ENCODE measurements at places on chromosomes 16 and 17.

GRCh38 chr16:50441486-50442157, 72.8 kb upstream of the BRD7 start:
- no peak for DNase-seq

DNA sequence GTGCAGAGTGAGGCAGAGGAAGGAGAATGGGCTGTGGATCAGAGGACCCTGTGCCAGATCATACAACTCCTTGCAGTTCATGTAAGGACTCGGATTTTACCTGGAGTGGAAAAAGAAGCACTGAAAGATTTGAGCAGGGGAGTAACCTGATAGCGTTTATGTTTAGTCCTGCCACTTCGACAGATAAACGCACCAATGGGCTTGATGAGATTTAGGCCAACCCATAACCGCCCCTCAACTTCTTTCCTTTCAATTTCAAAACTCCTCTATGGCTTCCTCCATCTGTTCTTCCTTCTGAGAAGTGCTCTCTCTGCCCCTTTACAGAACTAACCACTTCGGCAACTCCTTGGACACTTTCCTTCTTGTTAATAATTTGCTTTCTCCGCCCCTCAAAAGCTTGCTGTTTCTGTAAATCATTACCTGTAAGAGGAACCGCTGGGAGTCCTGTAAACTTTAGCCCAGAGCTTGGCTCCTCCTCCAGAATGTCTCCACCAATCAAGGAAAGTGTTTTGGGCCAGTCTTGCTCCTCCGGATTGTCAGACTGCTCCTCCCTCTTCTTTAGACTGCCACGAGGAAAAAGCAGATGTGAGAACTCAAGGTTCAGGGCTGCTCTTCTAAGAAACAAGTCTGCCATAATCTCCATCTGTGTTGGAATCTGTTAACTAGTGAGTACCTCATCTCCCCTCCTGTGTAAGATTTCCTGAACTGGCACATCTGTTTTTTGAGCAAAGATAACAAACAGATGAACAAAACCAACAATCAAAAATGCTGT, at the start of gene ACSM3:
Gene ACSM3 (plus strand): TSS at position 554 of the 772 bp plus-strand sequence. CDS start 6,021 bp downstream, outside the sequence.
- peak; percentile 51 for DNase-seq

- DNase-seq, result no peak
These were observed 4.9 kb downstream of the BCL7C start for GRCh38 chr16:30888856-30889499.

GRCh38 chr17:40290629-40291280, 3.1 kb downstream of the CDC6 start:
- no peak for DNase-seq

DNA sequence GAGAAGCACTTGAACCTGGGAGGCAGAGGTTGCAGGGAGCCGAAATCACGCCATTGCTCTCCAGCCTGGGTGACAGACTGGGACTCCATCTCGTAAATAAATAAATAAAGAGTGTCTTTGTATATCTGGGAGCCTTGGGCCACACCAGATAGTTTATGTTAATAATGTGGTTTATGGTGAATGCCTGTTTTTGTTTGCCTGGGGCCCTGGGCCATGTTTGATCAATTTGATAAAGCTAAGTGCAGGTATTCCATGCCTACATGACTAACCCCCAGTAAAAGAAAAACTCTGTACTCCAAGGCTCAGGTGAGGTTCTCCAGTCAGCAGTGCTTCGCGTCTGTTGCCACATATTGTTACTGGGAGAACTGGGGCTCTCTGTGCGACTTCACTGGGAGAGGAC, 15.1 kb downstream of the SCIMP start:
- DNase-seq, result no peak

DNA sequence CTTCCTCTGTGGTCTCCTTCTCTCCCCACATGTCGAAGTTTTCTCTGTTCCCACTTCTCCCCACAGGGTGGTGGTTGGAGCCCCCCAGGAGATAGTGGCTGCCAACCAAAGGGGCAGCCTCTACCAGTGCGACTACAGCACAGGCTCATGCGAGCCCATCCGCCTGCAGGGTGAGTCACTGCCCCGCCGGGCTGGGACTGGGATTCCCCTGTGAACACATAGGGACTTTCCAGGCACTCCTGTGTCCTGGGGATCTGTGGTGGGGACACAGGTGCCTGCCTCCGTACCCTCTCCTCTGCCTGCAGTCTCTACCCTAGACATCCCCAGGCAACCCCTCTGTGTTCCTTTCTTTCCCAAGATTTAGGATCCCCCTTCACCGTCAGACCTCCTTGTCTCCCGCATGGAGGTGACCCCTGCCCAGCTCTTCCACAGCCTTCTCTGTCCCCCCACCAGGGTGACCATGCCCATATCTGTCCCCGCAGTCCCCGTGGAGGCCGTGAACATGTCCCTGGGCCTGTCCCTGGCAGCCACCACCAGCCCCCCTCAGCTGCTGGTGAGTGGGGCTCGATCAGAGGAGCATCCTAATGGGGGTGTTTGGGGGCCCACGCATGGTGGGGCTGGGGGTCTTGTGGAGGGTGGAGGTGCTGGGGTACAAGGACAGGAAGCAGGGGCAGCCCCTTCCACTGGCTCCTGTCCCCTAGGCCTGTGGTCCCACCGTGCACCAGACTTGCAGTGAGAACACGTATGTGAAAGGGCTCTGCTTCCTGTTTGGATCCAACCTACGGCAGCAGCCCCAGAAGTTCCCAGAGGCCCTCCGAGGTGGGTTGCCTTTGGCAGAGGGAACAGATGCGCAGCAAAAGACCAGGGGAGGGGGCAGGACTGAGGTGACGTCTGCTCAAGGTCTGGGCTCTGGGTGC, 5.8 kb downstream of the ITGAM start:
- peak; percentile 70 for DNase-seq

- no peak for DNase-seq
These were observed 61.1 kb downstream of the HS3ST3B1 start for GRCh38 chr17:14361945-14362508.

DNA sequence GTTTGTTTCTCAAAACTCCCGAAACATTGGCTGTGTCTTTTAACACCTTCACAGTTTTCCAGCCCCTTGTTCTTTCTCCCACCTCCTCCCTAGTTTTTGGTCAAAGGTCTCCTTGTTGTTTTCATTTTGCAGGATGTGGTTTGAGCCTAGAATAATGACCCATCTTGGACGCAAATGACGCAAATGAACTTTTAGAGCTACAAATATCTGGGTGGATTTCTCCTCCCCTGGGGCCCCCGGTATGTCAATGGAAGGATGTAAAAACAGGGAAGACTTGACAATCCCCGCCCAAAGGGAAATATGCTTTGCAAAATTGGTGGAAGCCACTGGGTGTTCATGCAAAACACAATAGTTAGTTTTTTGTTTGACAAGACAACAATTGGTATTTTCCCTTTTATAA, 236.0 kb upstream of the IRX3 start:
- no peak for DNase-seq

DNA sequence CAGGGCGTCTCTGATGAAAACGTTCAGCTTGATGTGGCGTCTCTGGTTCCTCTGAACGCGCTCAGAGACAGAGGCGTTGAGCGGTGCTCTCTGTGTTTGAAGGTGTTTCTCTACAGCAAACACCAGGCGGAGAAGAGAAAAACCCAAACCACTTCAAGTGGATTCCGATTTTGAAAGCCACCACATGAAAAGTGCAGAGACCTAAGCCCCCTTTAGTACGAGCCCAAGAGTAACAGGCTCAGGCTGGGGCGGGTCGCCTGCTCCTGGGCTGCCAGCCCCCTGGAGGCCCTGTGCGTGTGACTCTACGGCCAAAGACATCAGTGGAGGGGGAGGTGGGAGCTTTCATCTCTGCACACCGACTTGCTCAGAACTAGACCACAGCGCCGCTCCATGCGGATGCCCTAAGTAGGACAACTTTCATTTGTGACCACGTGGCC, 328.4 kb downstream of the MAF start:
- DNase-seq, result no peak

- DNase-seq, result no peak
These were observed 45.0 kb downstream of the SOST start for GRCh38 chr17:43713494-43714162.

DNA sequence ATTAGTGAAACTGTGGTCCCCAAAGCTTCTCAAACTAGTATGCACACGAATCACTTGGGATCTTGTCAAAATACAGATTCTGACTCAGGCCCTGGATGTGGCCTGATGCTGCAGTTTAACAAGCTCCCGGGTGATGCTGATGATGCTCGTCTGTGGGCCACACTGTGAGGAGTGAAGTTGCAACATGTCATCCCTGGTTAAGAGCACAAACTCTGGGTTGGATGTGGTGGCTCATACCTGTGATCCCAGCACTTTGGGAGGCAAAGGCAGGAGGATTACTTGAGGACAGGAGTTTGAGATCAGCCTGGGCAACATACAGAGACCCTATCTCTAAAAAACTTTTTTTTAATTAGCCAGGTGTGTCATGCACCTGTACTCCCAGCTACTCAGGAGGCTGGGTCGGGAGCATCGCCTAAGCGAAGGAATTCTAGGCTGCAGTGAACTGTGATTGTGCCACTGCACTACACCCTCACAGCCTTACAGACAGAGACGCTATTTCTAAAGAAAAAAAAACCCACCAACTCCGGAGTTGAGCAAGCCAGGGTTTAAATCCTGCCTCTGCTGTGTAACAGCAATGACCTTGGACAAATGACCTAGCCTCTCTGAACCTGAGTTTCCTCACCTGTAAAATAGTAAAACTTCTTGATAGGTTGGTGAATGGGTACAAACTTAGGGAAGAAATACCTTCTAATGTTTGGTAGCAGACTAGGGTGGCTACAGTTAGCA, 24.4 kb upstream of the ABAT start:
- no peak for DNase-seq

GRCh38 chr17:9974448-9975381, 69.6 kb upstream of the RCVRN start:
- DNase-seq, result no peak

GRCh38 chr17:82689077-82689476, 9.4 kb downstream of the RAB40B start:
- no peak for DNase-seq

DNA sequence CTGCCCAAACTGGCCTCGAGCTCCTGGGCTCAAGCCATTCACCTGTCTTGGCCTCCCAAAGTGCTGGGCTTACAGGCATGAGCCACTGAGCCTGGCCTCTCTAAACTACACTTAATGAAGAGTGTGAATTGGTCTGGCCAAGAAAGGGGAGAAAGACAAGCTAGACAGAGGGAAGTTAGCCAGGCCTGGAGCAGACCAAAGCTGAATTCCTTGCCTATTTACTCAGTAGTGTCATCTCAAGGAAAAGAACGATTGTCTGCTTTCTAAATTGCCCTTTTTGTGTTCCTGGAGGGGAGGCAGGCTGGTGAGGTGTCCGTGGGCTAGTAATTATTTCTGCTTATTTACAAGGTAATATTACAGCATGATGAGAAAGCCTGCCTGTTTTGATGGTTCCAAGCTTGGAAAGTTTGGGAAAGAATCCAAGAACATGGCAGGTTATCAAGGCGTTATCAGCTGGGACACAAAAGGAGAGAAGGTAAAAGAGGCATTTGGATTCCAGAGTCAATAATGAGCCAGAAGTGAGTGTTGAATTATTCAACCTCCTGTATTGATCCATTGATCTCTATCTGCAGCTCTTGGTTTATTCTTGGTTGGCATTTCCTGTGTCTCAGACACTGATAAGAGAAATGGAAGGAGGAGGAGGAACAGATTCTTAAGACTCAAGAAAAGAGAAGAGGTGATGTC, 6.3 kb upstream of the CBFB start:
- DNase-seq, result no peak
